ENCODE measurements at places on chromosomes 6 and 20. TPM values are rescaled to one million over a fixed set of nuclear protein-coding genes. Genes with fewer than 3 reads are reported as not detected.

The CPNE5 gene
- 1.00 TPM for total RNA-seq

The COL11A2 gene
- 0.32 TPM for total RNA-seq

The NR2E1 gene
- total RNA-seq, result 0.08 TPM

The CAGE1 gene
- total RNA-seq, result 0.28 TPM

Data from esophagus mucosa (tissue), 1 donor.